Hematopoietic multipotent progenitor cell treated with erythropoietin and hydrocortisone succinate and interleukin-3 and kit ligand, for 17 days (in vitro differentiated cells): ENCODE measurements at places on chromosomes 3 and 15.

GRCh38 chr3:22443571-22444233, 692.7 kb upstream of the ZNF385D start:
- DNase-seq: no peak

- DNase-seq: no peak
Observed at GRCh38 chr3:193744822-193745684, 152.0 kb downstream of the OPA1 start.

DNA sequence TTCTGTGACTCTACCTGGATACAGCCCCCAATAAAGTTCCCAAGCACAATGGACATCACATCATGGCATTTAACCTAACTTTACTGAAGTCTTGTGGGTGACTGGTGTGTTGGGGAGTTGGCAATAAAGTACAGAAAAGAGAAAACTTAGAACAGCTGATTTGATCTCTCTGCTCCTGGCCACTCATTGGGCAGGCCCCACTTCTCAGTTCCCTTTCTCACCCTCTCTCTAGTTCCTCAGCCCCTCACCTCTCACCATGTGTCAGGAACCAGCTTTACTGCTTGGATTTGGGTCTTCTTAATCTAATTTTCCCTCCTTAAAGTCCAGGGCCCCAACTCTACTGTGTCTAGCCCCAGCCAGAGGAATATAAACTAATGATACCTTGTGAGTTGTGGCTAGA, 713 bp upstream of the MUC13 start:
- no peak for DNase-seq

- no peak for DNase-seq
Observed at GRCh38 chr3:42014921-42015533, 53.1 kb upstream of the ULK4 start.

DNA sequence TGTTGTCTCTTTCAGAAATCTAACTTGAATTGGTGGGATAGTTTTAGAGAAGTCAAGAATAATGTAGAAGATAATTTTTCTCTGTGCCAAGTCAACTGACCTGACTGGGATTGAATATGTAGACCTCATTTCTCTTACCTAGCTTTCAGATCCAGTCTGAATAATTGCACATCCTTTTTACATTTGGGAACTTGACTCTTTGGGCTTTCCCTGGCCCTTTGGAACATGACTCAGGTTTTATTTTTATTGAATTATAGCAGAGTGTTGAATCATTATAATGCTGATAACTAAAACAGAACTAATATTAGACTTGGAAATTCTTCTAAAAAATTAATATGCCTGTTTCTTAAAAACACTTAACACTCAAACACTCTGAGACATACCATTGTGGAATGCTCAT, 76.5 kb downstream of the PFN2 start:
- DNase-seq: no peak

GRCh38 chr15:51702710-51703109, 21.4 kb downstream of the SCG3 start:
- DNase-seq: no peak

DNA sequence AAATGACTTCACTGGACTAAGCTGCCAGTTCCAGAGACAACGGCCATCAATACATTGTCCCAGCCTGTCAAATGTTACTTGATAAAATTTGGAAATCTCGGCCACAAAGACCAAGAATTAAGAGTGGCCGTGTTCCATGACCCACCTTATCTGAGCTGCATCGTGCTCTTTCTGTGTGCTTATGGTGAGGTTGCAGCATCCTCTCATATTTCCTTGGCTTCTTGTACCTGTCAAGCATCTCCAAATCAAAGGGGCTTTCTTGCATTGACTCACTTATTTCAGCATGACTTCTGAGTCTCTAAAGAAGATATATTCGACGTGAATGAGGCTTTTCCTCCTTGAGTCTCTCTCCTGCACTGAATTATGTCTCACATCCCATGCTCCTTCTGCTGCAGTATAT, 421.7 kb downstream of the MCTP2 start:
- no peak for DNase-seq

GRCh38 chr15:82917249-82917648, 35.3 kb downstream of the HOMER2 start:
- no peak for DNase-seq

- DNase-seq: peak; percentile 66
Observed at GRCh38 chr3:196179380-196180308, 31.6 kb downstream of the ZDHHC19 start.

DNA sequence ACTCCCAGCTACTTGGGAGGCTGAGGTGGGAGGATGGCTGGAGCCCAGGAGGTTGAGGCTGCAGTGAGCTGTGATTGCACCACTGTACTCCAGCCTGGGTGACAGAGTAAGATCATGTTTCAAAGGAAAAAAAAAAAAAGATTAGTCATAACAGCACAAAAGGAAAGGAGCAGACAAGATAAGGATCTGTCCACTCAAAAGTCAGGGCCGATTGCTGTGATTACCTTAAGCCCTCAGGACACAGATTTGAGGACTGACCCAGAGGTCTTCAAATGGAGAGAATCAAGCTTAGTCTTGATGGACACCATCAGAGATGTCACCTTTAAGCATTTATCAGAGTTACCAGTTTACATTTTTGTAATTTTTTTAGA, 23.9 kb upstream of the HEG1 start:
- no peak for DNase-seq

- no peak for DNase-seq
Observed at GRCh38 chr3:186493525-186494255, 50.5 kb downstream of the CRYGS start.

- DNase-seq: no peak
Observed at GRCh38 chr3:65655061-65655460, 383.7 kb downstream of the MAGI1 start.

GRCh38 chr15:34598799-34599585, 15.5 kb upstream of the GOLGA8B start:
- DNase-seq: no peak

DNA sequence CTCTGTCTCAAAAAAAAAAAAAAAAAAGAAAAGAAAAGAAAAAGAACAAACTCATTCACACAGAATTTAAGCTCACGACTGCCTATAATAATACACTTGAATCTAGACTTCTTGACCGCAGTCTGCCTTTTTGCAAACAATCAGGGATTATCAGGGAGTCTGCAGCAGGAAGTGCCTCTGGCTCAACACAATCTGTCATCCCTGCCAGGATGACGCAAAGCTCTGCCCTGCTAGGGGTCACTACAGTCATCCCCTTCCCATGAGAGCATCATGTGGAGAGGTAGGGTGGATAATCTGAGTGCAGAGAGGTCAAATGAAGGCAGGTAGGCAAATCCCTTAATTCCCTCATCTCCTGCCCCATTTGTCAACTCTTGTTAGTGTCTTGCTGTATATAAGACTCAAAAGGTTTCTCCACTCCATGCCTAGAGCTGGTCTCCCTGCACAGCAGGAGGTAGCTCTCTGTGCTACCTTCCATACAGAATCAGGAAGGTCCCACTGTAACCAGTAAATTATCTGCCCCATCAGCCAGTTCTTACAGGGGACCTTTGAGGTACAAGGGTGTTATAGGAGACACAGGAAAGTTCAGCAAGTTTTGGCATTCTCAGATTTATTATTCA, 4.2 kb downstream of the UBAP1L start:
- no peak for DNase-seq

DNA sequence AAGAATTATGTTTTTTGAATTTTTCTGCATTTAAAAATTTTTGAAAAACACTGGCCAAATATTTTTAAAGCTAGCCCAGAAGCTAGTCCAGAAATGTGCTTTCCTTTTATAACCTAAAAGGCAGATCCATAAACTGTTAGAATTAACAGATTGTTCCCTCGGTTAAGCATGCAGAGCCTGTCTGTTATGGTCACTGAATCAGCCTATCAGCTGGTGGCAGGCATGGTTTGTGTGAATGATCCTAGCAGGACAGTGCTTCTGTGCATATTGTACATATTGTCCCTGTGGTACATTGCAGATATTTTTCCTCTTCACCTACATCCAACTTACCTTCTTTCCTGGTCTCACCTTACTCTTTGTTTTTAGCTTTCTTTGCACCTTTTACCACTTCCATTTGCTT, 53.3 kb downstream of the RARB start:
- no peak for DNase-seq

GRCh38 chr3:99953596-99953995, 135.9 kb downstream of the CMSS1 start:
- no peak for DNase-seq

- no peak for DNase-seq
Observed at GRCh38 chr15:76614725-76615124, 278.2 kb downstream of the ISL2 start.

DNA sequence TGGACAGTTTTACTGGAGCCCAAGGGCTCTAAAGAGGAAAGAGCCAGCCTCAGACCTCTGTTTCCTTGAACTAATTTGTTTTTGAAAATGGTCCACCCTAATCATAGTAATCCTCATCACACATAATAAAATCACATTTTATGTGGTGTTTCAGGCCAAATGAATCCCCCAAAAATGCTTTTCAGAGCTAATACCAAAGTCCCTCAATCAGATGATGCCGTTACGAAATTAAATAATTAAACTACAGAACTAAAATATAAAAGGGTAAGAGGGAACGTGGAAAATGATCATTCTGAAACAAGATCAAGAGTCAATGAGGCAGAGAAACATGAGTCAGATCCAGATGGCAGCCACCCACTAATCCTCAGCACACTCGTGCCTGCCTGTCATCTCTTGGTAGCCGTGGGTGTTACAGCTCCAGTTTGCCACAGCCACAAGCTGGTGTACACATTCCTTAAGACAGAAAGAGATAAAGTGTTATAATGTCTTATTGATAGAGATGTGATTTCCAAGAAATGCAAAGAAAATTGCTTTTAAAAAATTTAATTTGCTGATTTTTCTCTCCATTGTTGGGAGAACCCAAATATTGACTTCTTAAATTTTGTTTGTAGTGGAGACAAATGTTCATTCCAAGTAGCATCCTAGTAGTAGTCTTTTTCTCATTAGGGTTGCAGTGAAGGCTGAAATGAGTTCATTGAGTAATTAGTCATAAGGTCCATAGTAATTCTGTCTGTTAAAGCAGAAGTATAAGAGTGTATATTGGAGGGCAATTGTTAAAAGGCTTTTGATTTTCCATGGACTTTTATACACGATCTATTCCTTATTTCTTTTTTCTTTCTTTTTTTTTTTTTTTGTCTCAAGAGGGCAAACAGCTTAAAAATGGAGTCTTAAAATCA, 104.2 kb downstream of the AGBL1 start:
- no peak for DNase-seq

GRCh38 chr3:185732782-185733181, 92.1 kb downstream of the IGF2BP2 start:
- no peak for DNase-seq

GRCh38 chr3:134064081-134064480, 34.4 kb upstream of the SLCO2A1 start:
- no peak for DNase-seq

- DNase-seq: no peak
Observed at GRCh38 chr3:46489381-46489780, 8.4 kb upstream of the RTP3 start.

DNA sequence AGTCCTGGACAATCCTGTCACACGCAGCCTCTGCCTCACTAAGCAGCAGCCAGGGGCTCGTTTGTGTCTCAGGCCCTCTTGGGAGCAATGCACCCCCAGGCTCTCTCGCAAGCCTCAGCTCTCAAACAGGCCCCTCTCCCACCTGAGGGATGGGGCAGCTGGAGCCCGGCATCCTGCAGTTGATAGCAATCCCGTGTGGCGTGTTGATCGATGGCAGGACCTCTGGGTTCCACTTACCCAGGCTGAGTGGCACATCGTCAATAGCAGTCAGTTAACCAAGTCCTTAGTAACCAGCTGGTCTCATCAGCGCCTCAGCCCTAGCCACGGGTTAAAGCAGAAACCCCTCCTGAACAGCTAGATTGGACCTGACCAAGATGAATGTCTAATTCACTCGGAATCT, 36.5 kb upstream of the PLXNA1 start:
- no peak for DNase-seq

DNA sequence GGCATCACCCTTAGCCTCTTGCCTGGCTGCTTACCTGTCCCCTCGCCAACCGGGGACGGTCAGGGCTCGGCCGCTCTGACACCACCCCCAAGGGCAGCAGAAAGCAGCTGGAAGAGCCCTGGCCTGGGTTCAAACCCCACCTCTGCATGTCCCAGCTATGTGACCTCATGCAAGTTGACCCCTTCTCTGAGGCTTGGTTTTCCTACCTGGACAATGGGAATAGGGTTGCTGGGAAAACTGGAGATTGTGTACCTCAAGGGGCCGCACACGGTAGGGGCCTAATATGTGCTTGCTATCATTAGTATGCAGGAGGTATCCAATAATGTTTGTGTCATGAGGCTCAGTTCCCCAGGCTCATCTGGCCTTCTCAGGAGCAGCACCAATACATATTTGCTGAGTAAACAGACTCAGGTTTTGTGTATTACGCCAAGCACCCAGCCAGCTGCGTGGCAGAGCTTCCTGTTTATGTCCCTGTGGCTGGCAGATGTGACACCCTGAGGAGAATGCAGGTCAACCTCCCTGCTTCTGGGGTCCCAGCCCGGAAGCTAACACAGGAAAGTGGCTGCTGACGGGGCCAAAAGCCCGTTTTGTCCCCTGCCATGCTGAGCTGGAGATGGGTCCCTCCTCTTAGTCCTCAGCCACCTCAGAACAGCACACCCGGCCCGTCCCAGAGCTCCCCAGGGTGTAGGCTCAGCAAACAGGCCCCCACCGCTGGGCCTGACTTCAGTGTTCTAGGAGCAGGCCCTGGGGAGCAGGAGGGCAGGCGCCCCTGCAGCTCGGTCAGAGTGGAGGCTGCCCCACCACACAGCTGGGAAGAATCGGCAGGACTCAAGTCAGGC, 29.7 kb downstream of the PLXND1 start:
- no peak for DNase-seq

DNA sequence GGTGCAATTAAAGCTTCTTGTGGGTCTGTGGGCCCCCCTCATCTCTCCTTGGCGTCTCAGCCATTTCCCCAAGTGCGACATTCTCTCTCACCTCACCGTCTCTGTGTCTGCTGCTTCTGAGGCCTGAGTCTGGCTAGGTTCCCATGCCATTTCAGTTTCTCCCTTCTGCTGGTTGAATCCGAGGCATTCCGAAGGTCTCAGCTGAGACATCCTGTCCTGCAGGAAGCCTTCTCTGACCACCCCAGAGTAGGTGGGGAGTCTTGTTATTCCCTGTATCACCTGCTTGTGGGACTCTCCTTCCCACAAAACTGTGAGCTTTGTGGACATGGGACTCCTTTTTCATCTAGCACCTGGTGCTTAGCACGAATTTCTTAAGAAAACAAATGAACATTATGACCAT, 78.3 kb downstream of the ASB7 start:
- DNase-seq: no peak

DNA sequence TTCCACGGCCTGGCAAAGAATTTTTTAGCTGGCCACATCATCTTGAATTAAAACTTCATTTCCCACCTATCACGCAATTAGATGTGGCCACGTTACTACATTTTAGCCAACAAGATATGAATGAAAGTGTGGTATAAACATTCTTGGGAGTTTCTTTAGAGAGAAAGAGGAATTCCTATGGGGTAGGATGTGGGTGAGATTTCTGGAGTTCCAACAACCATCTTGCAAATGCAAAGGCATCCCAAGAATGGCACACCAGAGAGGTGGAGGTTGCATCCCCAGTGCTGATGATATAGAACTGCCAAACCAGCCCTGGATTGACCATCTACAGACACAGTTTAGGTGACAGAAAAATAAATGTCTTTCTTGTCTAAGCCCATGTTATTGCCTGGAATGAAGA, 66.3 kb upstream of the AKAP13 start:
- no peak for DNase-seq

- no peak for DNase-seq
Observed at GRCh38 chr3:64796607-64797399, 109.0 kb upstream of the ADAMTS9 start.
